ENCODE measurements at places on chromosomes 7 and 10.

- DNase-seq, result no peak
These were observed 85.2 kb downstream of the AMPH start for GRCh38 chr7:38545977-38546376.

GRCh38 chr7:158049271-158049670 is 538.4 kb downstream of the PTPRN2 start:
- no peak for DNase-seq

GRCh38 chr10:129184196-129184595 is 282.8 kb upstream of the MGMT start:
- no peak for DNase-seq

DNA sequence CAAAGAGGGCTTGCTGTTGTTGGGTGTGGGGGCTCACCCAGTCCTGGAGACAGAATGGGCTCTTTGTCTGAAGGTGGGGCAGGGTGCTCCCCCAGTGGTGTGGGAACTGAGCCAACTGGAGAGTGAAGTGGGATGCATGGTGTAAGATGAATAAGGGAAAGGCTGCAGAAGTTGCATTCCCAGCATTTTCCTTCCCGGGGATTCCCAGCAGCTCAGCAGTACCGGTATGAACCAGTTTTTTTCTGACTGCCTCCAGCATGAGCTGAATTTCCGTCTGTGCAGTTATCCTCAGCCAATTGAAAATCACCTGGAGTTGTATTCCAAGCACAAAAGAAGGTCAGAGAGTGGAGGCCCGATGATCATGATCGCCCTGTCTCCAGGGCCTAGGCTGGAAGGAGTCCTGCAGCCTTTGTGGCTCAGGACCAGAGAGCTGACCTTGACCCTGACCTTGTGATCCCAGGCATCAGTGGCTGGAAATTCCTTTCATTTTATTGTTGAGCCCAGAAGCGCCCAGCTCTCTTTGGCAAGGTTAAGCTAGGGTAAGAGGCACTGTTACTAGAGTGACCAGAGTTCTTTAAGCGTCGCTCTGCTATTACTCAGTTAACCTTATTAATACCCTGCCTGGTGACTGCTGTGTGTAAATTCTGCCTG is 33.4 kb downstream of the OGDH start:
- no peak for DNase-seq

DNA sequence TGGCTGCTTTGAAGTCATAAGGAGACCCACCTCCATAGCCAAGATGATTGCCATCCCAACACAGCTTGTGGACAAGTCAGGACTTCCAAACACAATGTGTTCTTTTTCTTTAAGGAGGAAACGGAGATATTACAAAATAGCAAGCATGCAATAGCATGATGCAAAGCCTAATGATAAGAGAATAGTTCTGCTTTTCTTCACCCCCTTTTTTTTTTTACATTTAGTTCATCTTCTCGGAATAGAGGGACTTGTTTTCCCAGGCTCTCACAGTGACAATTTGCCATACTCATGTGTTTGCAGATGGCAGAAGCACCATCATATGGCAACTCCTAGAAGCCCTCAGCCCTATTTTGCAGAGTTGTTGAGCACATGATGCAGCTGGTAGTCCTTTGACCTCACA is 119.8 kb downstream of the ITGB8 start:
- DNase-seq, result no peak

GRCh38 chr10:111874576-111874975 is 309.0 kb downstream of the GPAM start:
- no peak for DNase-seq

- DNase-seq, result no peak
These were observed 11.8 kb upstream of the SGPL1 start for GRCh38 chr10:70803775-70804420.

DNA sequence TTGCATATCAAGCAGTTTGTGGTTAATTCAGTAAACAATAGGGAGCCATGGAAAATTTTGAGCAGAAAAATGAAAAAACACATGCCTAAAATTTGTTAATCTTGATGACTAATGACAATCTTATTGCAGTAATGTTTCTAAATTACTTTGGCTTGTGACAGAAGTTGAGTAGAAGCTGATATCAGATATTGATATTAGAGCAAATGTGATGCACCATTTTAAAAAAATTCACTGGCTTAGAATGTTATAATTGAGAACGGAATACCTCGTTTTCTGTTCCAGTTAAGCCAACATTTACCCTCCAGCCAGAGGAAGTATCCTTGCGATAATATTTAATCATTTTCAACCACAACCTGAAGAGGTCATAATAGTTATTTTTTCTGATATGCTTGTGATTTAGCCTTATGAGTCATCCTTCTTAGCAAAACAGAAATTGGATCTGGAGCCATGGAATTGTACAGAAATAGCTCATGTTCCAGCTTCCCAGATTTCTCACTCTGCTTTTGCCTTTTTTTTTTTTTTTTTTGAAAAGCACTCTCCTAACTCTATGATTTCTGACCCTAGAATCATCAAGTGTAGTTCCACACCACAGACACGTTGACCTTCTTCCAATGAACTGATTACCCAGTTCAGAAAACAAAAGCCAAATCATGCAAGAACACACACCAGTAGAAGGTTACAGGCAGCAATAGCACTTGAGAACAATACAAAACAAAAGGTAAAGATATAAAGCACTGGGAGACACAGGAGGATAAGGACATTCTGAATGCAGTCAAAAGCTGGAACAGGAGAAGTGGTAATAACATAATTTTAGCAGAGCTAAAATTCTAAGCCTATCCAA is 96.8 kb upstream of the PHYHIPL start:
- DNase-seq, result no peak

GRCh38 chr10:29795850-29796249 is 161.1 kb upstream of the SVIL start:
- DNase-seq, result no peak

DNA sequence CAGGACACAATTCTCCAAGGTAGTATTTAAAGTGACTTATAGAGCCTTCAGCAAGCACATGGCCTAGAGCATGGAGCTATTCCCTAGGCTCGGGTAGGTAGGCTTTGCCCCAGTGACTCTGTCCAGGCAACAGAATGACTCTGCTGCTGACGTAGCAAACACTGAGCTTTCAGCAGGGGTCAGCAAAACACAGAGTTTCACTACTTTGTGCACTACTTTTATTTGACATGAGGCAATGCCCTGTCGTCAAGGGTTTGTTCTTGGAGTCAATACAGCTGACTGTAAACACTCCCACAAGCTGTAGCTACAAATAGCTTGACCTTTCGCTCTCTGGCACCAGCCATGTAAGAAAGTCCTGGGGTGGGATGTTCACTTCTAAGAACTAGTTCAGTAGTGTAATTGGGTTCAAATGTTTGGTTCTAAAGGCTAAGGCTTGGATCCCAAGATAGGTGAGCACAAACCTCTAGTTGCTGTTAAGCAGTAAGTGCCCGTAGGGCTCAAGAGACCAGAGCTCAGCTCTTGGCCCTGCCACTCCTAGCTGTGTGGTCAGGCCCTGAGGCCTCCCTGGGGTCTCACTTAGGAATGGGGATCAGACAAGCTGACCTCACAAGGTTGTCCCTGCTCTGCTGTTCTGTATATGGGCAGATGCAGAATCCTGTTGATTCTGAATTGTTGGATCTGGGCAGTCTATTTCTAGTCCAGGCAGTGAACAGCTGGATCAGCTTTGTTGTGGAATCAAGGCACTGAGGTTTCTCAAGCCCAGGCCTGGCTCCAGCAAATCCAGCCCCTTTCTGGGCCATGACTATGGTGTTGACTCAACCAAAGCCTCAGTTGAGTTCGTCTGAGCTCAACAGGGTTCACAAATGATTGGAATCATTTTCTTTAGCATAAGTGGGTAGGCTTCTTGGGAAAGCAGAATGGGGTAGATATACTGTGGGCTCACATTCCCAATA is 10.7 kb downstream of the NODAL start:
- DNase-seq, result no peak

GRCh38 chr7:45182856-45183710 is 25.5 kb downstream of the RAMP3 start:
- DNase-seq, result no peak

DNA sequence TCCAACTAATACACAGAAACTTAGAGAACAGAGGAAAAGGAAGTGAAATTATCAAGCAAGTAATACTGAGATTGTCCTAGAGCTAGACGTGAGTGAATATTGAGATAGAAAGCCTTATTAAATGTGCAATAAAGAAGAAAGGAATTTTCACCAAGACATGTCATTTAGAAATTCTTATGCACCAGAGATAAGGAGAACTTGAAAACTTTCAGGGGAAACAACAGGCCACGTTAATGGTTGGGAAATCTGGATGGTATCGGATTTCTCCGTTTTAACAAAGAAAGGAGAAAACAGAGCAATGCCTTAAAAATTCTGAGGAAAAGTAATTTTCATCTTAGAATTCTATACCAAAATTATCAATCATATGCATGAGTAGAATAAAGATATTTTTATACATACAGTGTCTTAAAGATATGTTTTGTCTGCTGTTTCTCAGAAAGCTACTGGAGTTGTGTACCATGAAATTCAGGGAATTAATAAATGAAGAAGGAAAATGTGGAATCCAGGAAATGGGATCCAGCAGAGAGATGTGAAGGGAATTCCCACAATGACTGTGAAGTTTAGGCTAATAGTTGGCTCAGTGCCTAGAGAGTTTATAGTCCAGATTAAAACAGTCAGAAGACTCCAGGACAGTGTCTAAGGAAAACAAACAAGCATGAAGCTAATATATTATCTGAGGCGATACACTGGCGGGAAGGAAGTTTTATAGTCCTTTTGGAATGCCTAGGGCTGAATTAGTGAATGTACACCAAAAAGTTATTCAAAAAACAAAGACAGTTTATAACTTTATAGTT is 159.5 kb downstream of the PPP1R9A start:
- DNase-seq, result no peak

GRCh38 chr7:112957901-112958300 is 128.7 kb downstream of the GPR85 start:
- DNase-seq, result no peak

DNA sequence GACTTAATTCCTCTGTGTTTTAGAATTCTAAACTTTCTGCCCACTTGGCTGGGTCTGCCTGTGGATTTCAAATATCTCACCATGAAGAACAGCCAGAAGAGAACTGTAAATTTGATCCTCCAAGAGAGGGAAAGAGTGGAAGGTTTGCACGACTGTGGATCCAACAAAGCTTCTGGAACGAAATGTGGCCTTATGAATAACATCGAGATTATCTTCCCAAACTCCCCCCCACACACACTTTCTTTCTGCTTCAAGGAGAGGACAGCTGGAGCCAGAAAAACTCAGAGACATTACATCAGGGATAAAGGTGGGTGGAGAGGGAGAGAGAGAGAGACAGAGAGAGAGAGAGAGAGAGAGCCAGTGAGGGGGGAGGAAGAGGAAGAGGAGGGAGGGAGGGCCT is 570.1 kb upstream of the MGMT start:
- DNase-seq, result no peak

DNA sequence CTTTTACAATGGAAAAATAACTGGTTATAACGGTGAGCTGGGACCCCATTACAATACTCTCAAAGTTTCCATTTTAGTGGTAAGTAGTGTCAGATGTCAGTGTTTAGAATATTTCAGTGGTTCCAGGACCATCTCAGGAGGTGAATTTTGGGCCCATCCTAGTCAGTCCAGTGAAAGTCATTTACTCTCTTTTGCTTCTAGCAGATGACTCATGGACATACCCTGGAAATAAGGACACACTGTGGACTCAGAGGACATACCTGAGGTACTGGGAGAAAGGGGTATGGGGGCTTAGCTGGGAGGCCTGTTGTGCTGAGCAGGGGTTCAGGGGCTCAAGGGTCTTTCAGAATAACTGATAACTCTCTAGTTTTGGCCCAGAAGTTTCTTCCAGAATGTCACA is 618 bp upstream of the GIMAP4 start:
- no peak for DNase-seq

DNA sequence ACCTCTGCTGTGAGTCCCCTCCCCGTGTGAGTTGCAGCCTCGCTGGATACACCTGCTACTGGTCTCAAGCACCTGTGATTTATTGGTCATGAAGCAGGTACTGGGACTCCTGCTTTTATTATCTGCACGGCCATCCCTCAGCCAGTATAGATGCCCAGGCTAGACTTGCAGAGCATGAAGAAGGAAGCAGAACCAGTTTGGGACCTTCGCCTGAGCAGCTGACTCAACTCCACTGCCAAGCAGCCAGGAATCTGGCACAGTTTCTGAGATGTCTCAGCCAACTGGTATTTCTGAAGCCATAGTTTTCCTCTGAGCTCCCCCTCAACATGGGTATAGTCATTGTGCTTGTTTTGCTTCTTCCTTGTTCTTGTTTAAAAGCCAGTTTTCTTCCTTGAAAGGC is 28.0 kb upstream of the SLC39A12 start:
- no peak for DNase-seq

DNA sequence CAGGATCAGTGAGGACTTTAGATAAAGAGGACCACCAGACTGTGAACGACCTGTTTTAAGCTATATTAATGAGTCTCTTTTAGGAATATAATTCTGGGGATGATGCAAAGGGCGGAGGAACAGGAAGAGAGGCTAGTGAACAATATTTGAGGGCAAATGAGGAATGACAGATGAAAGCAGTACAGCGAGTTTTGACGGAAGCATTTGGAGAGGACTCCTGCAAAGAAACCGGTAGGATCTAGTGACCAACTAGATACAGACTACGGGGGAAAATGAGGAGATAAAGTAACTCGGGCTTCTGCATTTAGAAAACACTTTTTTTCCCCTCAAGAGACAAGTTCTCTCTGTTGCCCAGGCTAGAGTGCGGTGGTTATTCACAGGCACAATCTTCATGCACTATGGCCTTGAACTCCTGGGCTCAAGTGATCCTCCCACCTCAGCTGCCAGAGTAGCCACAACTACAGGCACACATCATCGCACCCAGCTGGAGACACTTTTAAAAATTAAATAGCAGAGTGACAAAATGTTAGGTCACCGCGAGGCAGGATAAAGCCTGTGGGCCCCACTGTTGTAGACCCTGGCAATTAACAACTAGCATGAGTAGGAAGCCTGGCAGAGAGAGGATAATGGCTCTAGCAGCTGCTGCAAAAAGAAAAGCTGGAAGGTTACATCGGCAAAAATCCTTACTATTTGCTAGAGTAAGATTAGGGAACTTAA is 143.2 kb downstream of the SRPK2 start:
- no peak for DNase-seq

GRCh38 chr7:75946207-75946855 is 31.4 kb downstream of the POR start:
- no peak for DNase-seq

DNA sequence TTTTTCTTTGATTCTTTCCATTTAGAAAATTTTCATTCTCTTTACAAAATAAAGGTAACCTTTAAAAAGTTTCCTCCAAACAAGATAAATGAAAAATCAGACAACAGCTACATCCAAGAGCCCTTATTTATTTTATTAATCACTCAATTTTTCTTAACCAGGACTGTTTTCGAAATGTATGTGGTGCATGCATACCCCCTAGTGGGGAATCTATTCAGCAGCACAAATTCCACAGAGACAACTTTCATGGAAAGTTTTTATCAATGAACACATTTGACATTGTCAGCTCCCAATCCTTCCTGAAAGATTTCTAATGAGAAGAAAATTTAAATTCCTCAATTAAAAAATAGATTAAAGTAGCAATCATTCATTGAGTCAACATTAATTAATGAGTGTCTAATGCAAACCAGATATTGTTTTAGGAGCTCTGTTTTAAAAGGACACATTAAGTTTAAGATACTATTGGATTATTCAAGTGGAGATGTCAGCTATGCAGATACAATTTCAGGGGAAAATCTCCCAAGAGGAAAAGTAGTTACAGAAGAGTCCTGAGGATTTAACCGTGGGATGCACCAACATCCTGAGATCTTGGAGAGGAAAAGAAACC is 5.2 kb upstream of the HTR7 start:
- DNase-seq, result no peak
